ENCODE measurements at places on chromosomes 7 and 10. TPM values are rescaled to one million over a fixed set of nuclear protein-coding genes. Genes with fewer than 3 reads are reported as not detected.

The EBF3 gene
- 3.6 TPM for total RNA-seq

The MPP7 gene
- total RNA-seq = 46.6 TPM

The VWDE gene
- total RNA-seq = not detected

The GTPBP10 gene
- total RNA-seq = 14.4 TPM

DNA sequence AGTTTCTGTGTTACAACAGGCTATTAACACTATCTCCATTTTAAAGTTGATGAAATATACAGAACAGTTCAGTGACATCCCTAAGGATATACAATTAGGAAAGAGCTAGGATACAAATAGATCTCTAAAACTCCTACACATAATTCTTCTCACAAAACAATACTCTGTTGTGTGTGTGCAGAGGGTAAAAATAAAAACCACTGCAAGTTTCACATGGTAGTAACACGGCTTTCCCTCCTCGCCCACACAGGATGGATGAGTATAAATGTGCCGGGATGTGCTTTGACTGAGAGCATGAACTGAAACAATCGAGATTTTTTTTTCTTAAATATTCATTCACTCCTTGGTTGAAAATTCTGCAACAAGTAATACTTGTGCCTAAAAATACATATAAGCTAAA, 131.5 kb upstream of the C1QL3 start:
- no peak overlapping the region for H3K27ac ChIP-seq
- H3K27me3 ChIP-seq = no peaks in the 10 kb centered on the region
- H3K36me3 ChIP-seq = no peaks in the 10 kb centered on the region
- DNase-seq = no peak

GRCh38 chr10:104119996-104120395, 2.0 kb upstream of the SFR1 start:
- DNase-seq = no peak
- H3K4me3 ChIP-seq = no peak overlapping the region
- H3K4me1 ChIP-seq = peaks cover 22% of the 10 kb centered on the region
- H3K27me3 ChIP-seq = no peaks in the 10 kb centered on the region

DNA sequence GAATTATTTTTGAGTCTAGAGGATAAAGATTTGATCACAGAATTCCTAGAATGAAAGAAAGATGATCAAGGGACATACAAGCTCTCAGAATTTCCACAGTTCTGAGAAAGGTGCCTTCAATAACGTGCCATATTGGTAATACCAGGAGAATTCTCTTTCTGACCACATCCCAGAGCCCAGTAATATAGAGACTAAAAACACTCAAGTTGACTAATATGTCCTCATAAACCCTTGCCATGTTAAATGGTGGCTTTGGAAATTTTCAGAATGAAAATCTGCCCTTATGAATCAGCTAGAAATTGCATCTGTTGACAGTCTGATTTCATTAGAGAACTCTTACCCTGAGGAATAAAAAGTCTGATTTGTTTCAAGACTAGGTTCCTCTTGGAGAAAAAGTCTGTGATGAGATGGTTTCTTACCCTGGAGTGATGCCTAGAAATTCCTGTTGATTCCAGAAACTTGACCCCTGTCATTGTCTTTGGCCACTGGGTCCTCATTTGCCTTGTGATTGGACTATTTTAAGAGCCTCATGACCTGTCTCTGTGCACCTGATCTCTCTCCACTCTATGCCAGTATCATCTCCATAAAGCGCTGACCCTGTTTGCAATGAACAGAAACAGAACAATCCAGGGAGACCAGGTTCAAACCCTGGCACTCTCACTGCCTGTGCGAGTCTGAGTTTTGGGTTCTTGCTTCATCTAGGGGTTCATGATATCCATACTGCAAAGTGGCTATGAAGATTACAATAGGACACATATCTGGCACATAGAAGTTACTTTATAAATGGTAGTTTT, 3.3 kb downstream of the IL2RA start:
- no peaks in the 10 kb centered on the region for H3K36me3 ChIP-seq
- H3K4me3 ChIP-seq = no peak overlapping the region
- no peaks in the 10 kb centered on the region for H3K27me3 ChIP-seq
- DNase-seq = no peak

GRCh38 chr10:127759276-127759675, 22.3 kb downstream of the FOXI2 start:
- H3K4me1 ChIP-seq = no peaks in the 10 kb centered on the region
- H3K27me3 ChIP-seq = no peaks in the 10 kb centered on the region
- H3K4me3 ChIP-seq = no peak overlapping the region
- no peaks in the 10 kb centered on the region for H3K36me3 ChIP-seq
- H3K27ac ChIP-seq = no peak overlapping the region
- no peak for DNase-seq

DNA sequence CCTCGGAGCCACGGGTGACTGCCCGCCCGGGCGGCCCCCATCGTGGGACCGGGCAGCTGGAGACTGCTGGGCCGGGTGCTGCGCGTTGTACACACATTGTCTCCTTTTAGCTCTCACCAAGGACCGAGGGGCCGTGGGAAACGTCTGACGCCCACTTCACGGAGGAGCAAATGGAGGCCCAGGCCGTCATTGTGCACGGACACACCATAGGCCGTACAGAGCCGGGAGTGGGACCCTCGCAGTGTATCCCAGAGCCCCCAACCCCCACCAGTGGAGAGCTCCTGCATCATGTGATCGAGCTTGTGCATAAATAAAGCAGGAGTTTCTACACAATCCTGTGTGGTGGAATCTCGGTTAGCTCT, 722 bp downstream of the DENND10 start:
- peaks cover 21% of the 10 kb centered on the region for H3K4me1 ChIP-seq
- H3K4me3 ChIP-seq = peak overlapping the region; percentile 96
- H3K27ac ChIP-seq = peak overlapping the region; percentile 86
- peaks cover 19% of the 10 kb centered on the region for H3K36me3 ChIP-seq

GRCh38 chr7:51019191-51019844, 236.6 kb upstream of the GRB10 start:
- no peak overlapping the region for H3K4me3 ChIP-seq
- H3K27ac ChIP-seq = no peak overlapping the region
- peaks cover 7% of the 10 kb centered on the region for H3K4me1 ChIP-seq
- DNase-seq = peak; percentile 34
- H3K27me3 ChIP-seq = no peaks in the 10 kb centered on the region

DNA sequence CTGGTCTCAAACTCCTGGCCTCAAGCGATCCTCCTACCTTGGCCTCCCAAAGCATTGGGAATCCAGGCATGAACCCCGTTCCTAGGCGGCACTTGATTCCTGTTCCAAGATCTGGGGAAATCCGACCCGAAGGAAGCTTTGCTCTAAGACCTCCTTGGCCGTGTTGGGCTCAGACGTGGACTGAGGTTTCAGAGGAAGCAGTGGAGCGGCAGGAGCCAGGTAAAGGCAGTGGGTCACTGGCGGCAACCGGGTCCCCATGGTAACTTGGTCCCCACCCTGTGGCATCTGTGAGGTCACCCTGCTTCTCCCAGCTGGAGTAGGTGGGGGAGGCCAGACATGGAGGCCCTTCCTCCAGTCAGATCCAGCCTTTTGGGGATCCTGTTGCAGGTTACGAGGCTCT, at the start of gene TMEM270:
TMEM270 (plus strand) TSS at position 301 of the 400 bp plus-strand sequence; CDS start at position 337, 36 bp downstream.
- no peak within 1 kb of the TSS for H3K27ac ChIP-seq
- H3K27me3 ChIP-seq = peaks cover 2% of the 10 kb centered on the region
- peaks cover 2% of the 10 kb centered on the region for H3K4me1 ChIP-seq

GRCh38 chr7:139124084-139124914, 14.8 kb upstream of the ZC3HAV1 start:
- H3K4me3 ChIP-seq = no peak overlapping the region
- no peaks in the 10 kb centered on the region for H3K4me1 ChIP-seq
- no peaks in the 10 kb centered on the region for H3K36me3 ChIP-seq
- DNase-seq = no peak

- H3K27ac ChIP-seq = no peak overlapping the region
- H3K27me3 ChIP-seq = no peaks in the 10 kb centered on the region
- no peak overlapping the region for H3K4me3 ChIP-seq
- no peak for DNase-seq
- peaks cover 85% of the 10 kb centered on the region for H3K36me3 ChIP-seq
- no peaks in the 10 kb centered on the region for H3K4me1 ChIP-seq
Observed at GRCh38 chr7:157194948-157195347, 56.2 kb downstream of the UBE3C start.

GRCh38 chr10:75276069-75276872, 40.5 kb upstream of the COMTD1 start:
- peak overlapping the region; percentile 18 for H3K4me3 ChIP-seq
- H3K27ac ChIP-seq = no peak overlapping the region
- no peaks in the 10 kb centered on the region for H3K27me3 ChIP-seq
- no peaks in the 10 kb centered on the region for H3K4me1 ChIP-seq
- H3K36me3 ChIP-seq = no peaks in the 10 kb centered on the region
- DNase-seq = no peak

DNA sequence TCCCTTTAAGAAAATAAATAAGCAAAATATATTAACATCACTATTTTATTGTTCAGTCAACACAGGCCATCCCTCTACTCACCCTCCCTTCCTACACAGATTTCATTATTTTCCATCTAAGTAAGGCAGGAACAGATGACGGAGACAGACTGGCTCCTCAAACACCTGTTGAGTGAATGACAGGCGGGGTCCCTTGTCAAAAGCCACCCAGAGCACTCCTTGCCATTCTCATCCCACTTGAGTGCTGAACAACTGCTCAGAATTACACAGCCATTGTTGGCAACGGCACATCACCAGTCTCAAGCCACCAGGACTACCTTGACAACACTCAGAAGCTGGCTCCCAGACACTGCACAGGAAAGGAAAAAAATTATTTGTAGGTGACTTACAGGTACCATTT, 3.3 kb downstream of the GRB10 start:
- no peak overlapping the region for H3K4me3 ChIP-seq
- H3K4me1 ChIP-seq = peaks cover 23% of the 10 kb centered on the region
- DNase-seq = no peak
- no peak overlapping the region for H3K27ac ChIP-seq
- no peaks in the 10 kb centered on the region for H3K36me3 ChIP-seq
- no peaks in the 10 kb centered on the region for H3K27me3 ChIP-seq

- DNase-seq = no peak
- H3K4me3 ChIP-seq = no peak overlapping the region
- peaks cover 76% of the 10 kb centered on the region for H3K36me3 ChIP-seq
- no peak overlapping the region for H3K27ac ChIP-seq
Observed at GRCh38 chr10:3124412-3125175, 48.0 kb downstream of the PITRM1 start.

DNA sequence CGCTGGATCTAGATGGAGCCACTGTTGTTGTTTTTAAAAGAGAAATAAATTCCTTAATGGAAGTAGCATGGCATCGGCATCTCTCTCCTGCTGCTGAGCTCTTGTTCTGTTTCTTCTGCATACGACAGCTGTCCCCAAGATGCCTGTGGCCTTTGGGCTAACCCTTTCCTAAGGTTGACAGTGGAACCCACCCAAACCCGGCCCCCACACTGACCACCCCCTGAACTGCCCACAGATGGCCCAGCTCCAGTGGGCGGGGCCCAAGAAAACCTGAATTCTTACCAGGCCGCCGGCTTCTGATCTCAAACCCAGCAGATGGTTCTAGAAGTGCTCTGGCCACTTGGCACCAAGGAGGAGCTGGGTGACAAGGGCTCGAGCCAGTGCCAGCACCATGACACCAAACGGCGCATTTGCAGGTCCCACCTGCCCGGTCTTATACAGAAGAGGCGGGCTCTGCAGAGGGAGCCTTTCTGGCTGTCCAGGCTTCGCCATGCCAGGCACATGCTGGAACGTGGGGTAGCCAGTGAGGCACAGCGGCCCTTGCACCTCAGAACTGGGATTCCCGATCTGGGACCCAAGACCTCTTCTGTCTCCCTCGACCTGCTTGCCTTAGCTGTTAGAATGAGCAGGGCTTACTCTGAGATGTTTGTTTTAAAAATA, 82.7 kb downstream of the RGS10 start:
- H3K27me3 ChIP-seq = no peaks in the 10 kb centered on the region
- no peak overlapping the region for H3K27ac ChIP-seq
- no peaks in the 10 kb centered on the region for H3K36me3 ChIP-seq
- no peak overlapping the region for H3K4me3 ChIP-seq
- no peaks in the 10 kb centered on the region for H3K4me1 ChIP-seq
- no peak for DNase-seq

- peak overlapping the region; percentile 95 for H3K27ac ChIP-seq
- H3K4me3 ChIP-seq = no peak overlapping the region
- H3K27me3 ChIP-seq = no peaks in the 10 kb centered on the region
- H3K36me3 ChIP-seq = peaks cover 10% of the 10 kb centered on the region
- peaks cover 86% of the 10 kb centered on the region for H3K4me1 ChIP-seq
Observed at GRCh38 chr7:30844483-30844874, 67.2 kb upstream of the AQP1 start.

DNA sequence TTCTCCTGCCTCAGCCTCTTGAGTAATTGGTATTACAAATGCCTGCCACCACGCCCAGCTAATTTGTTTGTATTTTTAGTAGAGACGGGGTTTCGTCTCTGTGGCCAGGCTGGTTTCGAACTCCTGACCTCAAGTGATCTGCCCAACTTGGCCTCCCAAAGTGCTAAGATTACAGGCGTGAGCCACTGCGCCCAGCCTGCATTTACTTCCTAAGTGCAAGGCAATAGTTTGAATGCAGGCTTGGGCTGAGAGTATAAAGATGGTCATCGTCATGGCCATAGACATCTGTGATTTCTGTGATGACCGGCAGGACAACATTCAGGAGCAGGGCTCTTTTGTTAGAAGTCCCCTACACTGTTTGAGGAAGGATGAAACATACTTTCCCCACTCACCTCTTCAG, 393.9 kb upstream of the SHH start:
- H3K27me3 ChIP-seq = no peaks in the 10 kb centered on the region
- no peak overlapping the region for H3K27ac ChIP-seq
- DNase-seq = no peak
- no peak overlapping the region for H3K4me3 ChIP-seq

DNA sequence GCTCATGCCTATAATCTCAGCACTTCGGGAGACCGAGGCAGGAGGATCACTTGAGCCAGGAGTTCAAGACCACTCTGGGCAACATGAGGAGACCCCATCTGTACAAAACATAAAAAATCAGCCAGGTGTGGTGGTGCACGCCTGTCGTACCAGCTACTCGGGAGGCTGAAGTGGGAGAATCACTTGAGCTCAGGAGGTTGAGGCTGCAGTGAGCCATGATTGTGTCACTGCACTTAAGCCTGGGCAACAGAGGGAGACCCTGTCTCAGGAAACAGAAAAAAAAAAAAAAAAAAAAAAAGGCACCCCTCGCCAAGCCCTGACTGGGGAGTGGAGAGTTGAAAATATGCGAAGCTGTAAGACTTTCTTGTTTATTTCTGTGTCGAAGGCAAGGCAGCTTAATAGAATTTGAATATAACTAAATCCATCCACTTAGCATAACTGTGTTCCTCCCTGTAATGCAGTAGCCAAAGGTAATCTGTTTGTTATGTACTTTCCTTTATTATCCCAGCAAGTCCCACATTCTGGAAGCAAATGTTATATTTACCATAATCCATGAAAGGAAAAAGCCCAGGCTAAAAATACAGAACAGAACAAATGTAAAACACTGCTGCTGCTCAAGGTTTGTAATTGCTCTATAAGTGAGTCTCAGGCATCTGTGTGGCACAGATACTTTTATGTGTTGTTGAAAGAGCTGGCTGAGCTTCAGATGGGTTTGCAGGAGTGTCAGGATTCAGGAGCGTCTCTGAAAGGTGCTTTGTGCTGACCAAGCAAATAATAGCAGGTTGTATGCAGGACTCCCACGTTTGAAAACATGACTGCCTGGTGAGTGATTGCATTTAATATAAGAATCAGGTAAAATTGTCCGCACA, 127.2 kb downstream of the CELF2 start:
- no peaks in the 10 kb centered on the region for H3K27me3 ChIP-seq
- H3K36me3 ChIP-seq = no peaks in the 10 kb centered on the region
- H3K4me1 ChIP-seq = peaks cover 71% of the 10 kb centered on the region
- peak overlapping the region; percentile 53 for H3K27ac ChIP-seq
- no peak overlapping the region for H3K4me3 ChIP-seq

Data from esophagus muscularis mucosa (tissue), 4 donors.